Left lung (tissue), 14 donors: ENCODE measurements at places on chromosomes 1 and 21. TPM values are rescaled to one million over a fixed set of nuclear protein-coding genes. Genes with fewer than 3 reads are reported as not detected.

The SLC2A1 gene
- polyA plus RNA-seq = 67.8 TPM

The RAB3B gene
- 0.40 TPM for polyA plus RNA-seq

The CAMSAP2 gene
- polyA plus RNA-seq = 46.8 TPM

The FABP3 gene
- 13.0 TPM for polyA plus RNA-seq

The APH1A gene
- polyA plus RNA-seq = 173 TPM

The RAB4A gene
- 54.5 TPM for polyA plus RNA-seq

The CLDN14 gene
- not detected for polyA plus RNA-seq

The BSND gene
- polyA plus RNA-seq = 0.06 TPM

The C1orf56 gene
- polyA plus RNA-seq = 8.6 TPM

The VSIG8 gene
- 0.14 TPM for polyA plus RNA-seq

The PRAMEF14 gene
- not detected for polyA plus RNA-seq

The CA6 gene
- polyA plus RNA-seq = 0.20 TPM

The OR2T33 gene
- polyA plus RNA-seq = not detected

The EXTL1 gene
- polyA plus RNA-seq = 0.78 TPM

The SEMA6C gene
- polyA plus RNA-seq = 30.6 TPM

The MAP1LC3C gene
- 0.85 TPM for polyA plus RNA-seq
